CMK (cell line): ENCODE measurements at places on chromosomes 6 and 20.

DNA sequence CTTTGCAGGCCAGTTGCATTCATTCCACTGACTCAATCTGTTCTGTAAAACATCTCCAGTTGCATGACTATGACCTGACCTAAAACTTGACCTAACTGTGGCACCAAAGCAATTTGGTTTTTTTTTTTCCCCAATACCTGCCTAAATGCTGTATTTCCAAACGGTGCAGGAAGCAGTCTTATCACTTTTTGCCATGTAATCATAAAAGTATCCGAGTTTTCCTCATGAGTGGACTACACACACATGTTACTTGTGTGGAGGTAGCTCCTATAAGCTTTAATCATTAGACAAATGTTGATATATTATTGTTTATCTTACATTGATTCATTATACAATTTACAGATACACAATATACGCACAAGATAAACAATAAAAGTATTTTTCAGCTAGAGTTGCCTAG is 373.7 kb downstream of the BTBD3 start:
- DNase-seq = no peak

GRCh38 chr20:4041748-4042411 is 26.5 kb upstream of the RNF24 start:
- no peak for DNase-seq

GRCh38 chr6:55917751-55918415 is 42.5 kb upstream of the BMP5 start:
- DNase-seq = no peak

DNA sequence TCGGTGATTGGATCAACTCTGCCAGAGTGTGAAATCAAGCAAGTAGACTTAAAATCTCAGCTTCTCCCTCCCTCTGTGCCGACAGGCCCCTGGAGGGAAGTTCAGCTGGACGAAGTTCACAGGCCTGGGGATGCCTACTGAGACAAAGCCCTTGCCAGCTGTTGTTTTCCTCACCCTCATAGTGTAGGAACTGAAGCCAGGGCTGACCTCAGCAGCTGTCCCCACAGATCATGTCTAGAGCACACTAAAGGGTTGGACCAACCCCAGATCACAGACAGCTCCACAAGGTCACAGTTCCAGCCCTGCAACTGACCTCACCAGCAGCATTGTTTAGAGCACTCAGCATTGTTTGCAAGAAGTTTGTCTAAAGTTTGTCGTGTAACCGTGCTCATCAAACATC is 261.9 kb upstream of the ECI2 start:
- DNase-seq = no peak

- peak; percentile 98 for DNase-seq
Measured at GRCh38 chr6:41201764-41202173, 820 bp upstream of the TREML2 start.

DNA sequence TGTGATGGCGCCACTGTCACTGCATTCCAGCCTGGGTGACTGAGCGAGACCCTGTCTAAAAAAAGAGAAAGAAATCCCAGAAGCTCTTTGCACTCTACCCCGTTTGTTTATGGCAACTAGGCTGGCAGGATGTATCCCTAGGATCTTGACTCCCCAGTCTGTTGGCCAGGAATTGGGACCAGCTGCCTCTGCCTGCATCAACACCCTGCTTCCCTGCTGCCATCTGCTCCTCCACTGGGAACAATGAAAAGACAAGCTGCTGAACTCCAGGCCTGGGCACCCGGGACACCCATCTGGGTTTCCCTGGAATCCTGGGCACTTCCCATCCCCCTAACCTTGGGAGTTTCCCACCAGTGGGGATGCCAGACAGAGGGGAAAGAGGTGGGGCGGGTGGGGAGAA is 64.9 kb downstream of the CPNE5 start:
- no peak for DNase-seq

DNA sequence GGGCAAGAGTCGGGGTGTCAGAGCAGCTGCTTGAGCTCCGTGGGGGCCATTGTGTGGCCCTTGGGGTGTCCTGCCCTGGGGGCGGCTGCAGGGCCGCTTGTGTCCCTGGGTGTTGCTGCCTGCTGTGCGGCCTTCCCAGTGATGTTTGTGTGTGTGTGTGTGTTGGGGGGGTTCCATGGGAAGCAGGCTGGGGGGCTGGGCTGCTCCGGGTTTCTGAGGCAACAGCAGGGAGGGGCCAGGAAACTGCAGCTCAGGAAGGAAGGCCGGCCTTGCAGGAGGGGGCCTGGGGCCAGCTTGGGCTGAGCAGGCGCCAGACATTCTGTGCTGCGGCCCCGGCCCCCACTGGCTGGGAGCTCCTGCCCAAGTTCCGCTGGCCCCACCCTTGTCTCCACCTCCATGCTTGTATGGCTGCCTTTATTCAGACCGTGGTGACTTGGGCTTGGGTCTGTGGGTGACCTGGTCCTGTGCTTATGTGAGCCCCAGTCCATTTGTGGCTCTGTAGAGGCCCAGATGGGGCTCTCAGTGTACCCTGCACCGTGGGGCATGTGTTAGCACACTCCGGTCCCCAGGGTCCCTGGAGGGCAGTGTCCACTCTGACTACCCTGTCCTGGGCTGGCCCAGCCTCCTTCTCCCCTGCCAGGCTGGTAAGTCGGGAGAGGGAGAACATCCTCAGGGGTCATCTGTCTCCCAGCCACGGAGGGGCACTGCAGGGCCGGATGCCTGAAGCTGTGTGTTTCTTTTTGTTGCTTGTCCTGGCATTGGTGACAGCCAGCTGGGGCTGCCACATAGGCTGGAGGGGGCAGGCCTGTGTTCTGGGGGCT is 4.6 kb upstream of the SOX18 start:
- DNase-seq = peak; percentile 84

DNA sequence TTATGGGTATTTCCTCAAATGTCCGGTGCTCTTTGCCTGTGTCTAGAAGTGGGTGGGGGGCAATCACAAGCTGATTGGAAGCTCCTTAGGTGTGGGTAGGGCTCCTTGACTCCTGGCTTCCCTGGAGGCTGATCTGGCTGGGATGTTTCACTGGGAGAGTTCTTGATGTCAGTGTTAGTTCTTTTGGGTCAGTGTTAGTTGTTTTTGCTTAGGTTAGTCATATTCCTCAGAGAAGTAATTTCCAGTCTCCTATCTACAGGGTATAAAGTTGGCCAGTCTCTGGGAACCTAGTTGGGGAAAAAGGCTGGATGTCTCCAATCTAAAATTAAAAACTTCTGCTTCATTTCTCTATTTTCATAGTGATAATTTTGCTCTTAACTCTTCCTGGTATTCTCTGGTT is 23.6 kb downstream of the CDC5L start:
- DNase-seq = no peak

DNA sequence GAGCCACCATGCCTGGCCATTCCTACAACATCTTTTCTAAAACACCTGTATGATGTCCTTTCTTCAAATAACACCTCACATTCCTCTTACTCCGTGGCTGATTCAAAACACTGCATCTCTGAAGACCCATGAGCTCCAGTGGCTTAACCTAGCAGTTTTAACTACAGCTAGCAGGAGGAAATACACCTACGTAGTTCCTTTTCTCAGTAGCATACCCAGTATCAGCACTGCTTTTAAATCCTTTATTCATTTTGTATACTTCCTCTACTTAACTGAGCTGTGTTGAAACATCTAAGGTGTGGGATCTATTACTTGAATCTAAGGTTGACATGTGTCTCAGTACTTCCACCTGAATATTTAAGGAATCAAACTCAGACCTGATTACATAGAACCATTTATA is 113.6 kb upstream of the CCDC28A start:
- no peak for DNase-seq

DNA sequence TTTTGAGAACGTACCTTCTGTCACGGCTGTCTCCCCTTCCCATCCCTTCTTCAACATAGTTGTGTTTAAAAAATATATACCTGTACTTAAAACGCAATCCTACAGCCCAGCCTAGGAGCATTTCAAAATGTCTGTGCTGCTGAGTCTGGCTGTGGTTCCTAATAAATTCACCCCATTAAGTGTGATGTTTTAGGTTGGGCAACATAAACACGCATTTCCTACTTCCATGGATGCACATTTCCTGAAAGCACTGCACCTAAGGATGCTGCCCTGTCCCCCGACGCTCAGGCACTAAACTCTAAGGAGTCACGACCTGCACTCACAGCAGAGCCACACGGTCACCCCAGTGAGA is 1.2 kb downstream of the REV3L start:
- DNase-seq = no peak

- DNase-seq = no peak
Measured at GRCh38 chr20:11948806-11949205, 31.1 kb downstream of the BTBD3 start.

DNA sequence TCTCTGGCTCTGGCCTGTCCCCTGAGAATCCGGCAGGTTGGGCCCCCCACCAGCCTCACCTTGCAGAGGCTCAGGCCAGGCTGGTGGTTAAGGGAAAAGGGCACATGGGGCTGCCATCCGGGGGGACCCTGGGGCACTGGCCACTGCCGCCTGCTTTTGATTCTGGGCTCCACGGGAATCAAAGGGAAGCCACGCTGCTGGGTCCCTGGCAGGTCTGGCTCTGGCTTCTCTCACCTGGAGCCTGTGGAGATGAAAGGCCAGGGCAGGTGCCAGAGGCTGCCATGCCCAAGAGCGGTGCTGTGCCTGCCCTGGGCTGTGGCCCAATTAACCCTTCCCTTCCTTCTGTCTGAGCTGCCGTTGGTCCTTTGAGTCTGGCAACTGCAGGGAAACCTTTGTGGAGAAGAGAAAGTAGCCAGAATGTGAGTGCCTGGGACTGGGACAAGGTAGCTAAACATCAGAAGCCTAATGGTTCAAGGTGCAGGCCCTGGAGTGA is 9.4 kb upstream of the CDH22 start:
- DNase-seq = no peak

GRCh38 chr20:57936636-57937385 is 227.0 kb upstream of the PMEPA1 start:
- no peak for DNase-seq

- DNase-seq = peak; percentile 36
Measured at GRCh38 chr20:46400828-46401477, 5.5 kb downstream of the ELMO2 start.

- DNase-seq = no peak
Measured at GRCh38 chr6:16776394-16777017, 15.2 kb upstream of the ATXN1 start.

DNA sequence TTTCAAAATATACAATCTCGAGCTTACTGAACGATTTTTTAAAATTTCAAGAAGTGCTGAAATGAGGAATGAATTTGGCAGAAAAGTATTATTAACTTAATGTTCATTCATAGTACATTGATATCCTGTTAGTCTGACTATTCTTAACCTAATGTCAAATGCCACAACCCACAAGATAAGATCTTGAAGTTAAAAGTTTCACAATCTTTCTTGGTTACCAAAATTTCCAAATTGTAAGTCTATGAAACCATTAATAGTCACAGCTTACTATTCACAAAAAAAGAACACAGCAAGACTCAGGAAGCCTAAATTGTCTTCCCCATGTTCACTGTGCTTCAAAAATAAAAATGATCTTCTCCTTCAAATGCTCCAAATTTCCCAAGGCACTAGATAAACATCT is 71.3 kb downstream of the HACE1 start:
- DNase-seq = no peak
